Left cardiac atrium (tissue), 4 donors: ENCODE measurements at places on chromosomes 2 and 18. TPM values are rescaled to one million over a fixed set of nuclear protein-coding genes. Genes with fewer than 3 reads are reported as not detected.

- no peak for DNase-seq
These were observed 118.3 kb upstream of the ALKAL2 start for GRCh38 chr2:406231-406630.

DNA sequence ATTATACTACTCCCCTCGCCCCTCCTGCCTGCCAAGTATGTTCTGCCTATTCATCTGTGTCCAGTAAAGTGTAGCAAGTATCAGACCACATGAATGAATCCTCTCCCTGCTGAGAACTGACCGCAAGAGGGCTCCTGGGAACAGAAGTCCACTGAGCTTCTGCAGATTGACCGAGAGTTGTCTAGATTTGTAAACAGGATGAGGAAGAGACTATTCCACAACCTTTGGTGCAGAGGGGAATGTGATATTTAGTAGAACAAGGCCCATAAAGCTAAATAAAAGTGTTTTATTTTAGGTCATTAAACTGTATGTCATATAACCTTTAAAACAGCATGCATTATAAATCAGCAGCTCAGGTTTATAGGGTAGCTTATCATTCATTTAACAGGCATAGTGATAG lies 377.0 kb downstream of the DCC start:
- DNase-seq, result peak; percentile 16

DNA sequence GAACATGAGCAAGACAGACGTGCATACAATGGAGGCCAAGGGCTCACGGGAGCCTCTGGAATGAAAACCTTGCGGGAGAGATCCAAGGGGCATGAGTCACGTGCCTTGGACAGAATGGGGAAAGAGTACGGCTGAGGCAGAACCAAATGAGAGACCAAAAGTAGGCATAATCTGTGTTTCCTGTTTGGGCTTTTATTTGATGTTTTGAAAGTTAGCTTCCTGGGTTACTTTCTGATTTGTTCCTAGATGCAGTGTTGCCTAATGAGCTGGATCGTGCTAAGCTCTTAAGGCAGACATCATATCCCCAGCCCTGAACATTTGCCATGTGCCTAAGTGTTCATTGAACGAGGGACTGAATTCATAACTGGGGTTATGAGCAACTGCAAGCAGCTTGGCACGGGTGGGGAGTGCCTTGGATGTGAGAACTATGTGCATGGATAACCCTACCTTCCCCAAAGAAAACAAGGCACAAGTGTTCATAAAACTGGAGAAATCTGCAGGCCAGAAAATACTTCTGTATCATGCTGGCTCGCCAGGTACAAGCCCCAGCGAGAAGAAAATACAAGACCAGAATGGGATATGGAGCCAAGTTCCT lies 60.3 kb upstream of the RPL31 start:
- DNase-seq, result no peak

DNA sequence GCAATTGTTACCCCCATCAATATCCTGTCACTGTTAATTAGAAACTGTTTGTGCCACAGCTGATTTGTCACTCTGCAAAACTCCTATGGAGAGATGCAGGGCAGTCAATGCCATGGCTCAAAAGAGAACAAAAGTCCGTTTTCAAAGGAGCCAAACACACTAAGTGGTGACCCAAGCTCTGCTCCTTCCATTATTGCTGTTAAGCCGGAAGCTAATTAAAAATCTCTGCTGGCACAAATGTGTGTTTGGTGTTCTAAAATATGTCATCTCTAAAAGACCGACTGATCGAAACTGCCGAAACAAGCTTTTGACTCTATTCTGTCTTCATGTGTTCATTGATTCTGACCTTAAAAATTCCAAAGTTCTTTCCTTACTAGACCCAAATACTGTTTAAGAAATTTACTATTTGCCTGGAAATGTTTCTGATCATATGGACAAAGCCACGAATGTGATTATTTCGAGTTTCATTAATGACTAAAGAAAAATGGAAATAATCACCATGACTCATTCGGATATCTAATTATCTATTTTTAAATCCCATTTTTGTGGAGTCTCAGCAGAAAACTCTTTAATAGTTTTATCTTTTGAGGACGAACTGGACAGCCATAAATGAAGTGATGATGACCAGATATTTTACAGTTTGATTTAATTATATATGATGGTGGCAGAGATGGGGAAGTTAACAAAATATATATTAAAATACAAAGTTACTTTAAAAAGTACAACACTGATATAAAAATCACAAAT lies 287.6 kb downstream of the SOCS6 start:
- no peak for DNase-seq

The ST6GAL2 gene
- total RNA-seq, result 1.7 TPM

- DNase-seq, result no peak
These were observed 493.6 kb upstream of the SPHKAP start for GRCh38 chr2:228675091-228675490.

The TBR1 gene
- not detected for total RNA-seq

The CASP10 gene
- total RNA-seq, result 9.9 TPM

DNA sequence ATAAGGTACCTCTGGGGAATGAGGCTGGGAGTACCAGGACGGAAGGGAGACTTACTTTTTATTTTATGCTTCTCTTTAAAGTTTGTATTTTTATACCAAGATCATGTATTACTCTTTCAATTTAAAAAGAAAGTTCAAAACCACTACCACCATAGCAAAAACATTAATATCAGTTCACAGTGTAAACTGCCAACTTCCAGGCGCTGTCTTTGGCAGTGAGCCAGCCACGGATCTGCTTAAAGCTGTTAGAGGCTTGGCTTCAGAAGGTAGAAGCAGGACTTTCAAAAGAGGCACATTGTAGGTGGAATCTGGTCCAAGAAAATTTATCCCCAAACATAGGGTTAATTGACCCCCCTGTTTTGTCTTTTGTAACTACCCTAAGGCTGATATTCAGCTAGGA lies 74.8 kb downstream of the B3GNT2 start:
- DNase-seq, result peak; percentile 83

DNA sequence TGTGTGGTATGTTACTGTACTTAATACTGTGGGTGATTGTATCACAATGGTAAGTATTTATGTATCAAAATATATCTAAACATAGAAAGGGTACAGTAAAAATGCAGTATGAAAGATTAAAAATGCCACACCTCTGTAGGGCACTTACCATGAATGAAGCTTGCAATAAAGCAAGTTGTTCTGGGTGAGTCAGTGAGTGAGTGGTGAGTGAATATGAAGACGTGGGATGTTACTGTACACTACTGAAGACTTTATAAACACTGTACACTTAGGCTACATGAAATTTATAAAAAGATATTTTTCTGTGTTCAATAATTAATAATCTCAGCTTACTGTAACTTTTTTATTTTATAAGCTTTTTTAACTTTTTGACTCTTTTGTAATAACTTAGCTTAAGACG lies 1162.4 kb upstream of the NRXN1 start:
- no peak for DNase-seq

GRCh38 chr18:13387855-13388548 lies 169.4 kb downstream of the LDLRAD4 start:
- DNase-seq, result no peak

The MALL gene
- 14.0 TPM for total RNA-seq

DNA sequence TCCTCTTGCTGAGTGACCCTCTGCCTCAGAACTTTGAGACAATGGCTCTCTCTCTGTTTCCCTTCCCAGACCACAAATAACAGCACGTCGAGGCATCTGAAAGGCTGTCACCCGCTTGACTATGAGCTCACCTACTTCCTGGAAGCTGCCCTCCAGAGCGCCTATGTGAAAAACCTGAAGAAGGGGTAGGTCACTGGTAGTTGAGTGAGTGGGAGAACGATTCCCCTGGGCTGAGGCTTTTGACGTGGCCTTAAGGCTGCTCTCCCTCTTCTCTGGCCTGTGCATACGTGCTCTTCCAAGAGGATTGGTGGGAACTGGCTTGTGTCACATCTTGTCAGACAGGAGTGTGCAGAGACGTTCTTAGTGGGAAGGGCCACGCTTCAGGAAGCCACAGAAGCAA lies 63.1 kb upstream of the MCFD2 start:
- DNase-seq, result no peak

- DNase-seq, result peak; percentile 54
These were observed 140.3 kb upstream of the RAB12 start for GRCh38 chr18:8468921-8469335.

DNA sequence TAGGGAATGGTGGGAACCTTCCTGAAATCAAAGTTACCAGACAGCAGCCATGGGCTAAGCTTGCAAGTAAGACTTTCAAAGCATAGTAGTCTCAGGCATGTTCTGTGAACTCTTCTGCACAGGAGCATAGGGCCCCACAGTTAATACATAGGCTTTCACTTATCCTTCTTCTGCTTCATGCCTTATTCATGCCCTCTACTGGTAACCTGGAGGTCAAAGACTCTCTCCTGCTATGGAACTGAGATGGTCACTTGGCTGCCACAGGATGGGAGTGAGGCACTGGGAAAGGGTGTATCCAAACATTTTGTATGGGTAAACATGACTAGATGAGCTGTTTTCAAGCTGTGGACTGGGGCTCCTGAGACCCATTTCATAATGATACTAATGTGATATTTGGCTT lies 49.1 kb upstream of the ZNF638 start:
- DNase-seq, result no peak

The FOXD4L1 gene
- total RNA-seq, result 0.21 TPM

GRCh38 chr2:175136334-175137215 lies 31.4 kb downstream of the ATF2 start:
- DNase-seq, result no peak

DNA sequence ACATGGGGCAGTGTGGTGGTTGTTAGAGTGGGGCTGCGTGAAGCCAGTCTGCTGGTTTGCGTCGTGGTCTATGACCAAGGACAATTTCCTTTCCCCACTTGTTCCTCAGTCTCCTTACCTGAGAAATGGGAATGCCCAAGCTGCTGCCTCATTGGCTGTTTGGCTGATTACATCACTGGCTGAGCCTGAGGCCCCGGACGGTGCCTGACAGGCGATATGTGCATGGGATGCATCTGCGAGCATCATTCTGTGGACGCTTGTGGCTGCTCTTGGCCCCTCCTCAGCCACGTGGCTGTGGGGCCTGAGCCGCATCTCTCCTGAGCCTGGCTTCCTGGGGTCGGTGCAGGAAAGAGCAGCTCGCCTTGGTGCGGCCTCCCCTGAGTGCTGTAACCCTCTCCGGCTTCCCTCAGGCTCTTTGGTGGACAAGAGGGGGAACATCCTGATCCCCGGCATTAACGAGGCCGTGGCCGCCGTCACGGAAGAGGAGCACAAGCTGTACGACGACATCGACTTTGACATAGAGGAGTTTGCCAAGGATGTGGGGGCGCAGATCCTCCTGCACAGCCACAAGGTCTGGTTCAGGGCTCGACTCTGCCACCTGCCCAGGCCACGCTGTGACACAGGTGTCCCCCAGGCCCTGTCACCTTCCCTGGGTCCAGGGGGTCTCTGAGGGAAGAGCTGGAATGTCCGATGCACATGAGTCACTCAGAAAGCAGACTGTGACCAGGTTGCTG lies 17.2 kb downstream of the CNDP2 start:
- no peak for DNase-seq

DNA sequence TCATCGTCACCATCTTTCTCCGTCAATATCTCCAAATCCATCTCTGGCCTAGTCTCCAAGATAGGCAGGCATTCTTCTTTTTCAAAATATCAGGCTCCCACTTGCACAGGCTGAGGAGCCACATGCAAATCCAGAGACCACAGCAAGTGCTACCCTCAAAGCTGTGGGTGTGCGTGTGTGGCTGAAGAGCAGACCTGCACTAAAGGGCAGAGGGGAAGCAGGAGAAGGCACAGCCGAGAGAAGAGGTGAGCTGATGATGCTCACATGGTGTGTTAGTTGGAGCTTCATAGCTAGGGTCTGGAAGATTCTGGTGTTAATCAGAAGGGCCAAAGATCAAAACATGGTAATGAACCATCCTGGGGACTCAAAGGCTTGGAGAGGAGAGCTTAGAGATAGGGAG lies 3.8 kb downstream of the SPEG start:
- DNase-seq, result no peak
